ENCODE measurements at places on chromosomes 12 and 14.

- DNase-seq: peak; percentile 55
Measured at GRCh38 chr12:21502164-21502496, 541 bp downstream of the GOLT1B start.

GRCh38 chr12:47721431-47721973 is 3.8 kb downstream of the ENDOU start:
- no peak for DNase-seq

GRCh38 chr12:48956279-48957140 is 777 bp downstream of the ARF3 start:
- DNase-seq: peak; percentile 96

GRCh38 chr14:93035917-93036651 is 79.6 kb downstream of the ITPK1 start:
- peak; percentile 63 for DNase-seq

GRCh38 chr14:24055971-24056799 is 4.4 kb downstream of the CARMIL3 start:
- no peak for DNase-seq

DNA sequence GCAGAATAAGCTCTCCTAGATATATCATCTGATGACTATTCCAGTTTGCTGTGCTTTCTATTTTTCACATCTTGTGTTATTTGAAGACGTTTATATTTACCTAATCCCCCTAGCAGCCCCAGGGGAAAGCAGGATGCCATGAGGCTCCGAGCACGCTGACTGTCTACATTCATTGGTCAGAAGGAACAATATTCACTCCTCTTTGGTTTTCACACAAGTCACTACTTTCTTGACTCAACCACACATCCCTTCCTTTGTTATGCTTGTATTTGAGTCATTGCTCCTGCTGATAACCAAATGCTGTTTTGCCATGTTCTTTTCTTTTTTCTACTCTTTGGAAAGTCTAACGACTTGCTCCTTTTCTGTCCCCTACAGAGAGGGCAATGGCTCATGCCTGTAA is 86.5 kb upstream of the SLC38A2 start:
- peak; percentile 15 for DNase-seq

DNA sequence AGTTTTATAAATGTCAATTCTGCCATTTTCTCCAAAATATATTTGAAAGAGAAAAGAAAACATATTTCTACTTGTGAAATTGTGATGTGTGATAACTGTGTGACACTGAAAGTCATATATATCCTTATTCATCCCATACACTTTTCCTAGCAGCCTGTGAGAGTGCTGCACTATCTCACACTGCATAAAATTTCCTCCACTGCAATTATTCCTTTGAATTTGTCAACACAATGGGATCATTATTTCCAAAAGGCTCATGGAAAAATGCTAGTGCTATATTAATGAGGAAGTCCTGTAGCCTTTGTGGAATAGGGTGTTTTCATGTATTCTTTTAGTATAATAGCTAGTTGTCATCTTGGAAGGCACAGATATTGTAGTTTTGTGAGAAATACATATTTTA is 504.1 kb downstream of the RPL10L start:
- no peak for DNase-seq

DNA sequence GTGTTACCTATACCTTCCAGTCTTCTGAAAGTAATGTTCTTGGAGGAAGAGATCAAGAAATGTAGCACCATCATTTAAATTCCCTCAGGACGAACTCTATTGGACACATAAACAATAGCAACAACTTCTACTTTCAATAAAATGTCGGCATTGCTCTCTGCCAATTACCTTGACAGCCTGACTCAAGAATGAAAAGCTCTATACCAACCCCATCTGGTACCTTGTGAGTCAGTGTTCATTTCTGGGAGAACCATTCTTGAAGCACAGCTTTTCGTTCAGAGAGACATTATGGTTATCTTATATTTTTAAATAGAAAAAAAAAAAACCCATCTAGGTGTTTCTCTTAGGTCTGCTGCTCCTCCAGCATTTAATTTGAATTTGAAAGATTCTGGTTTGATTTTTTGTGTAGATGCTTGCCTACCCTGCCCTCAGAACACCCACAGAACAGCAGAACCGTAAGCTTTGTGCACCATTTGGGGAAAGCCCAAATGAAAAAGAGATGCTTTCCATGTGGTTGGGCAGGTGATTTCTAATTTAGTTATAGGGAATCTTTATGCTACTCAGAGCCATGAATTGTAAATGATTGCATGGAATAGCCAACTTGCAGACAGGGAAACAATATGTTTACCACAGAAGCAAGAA is 156.0 kb downstream of the SAMD4A start:
- DNase-seq: no peak

DNA sequence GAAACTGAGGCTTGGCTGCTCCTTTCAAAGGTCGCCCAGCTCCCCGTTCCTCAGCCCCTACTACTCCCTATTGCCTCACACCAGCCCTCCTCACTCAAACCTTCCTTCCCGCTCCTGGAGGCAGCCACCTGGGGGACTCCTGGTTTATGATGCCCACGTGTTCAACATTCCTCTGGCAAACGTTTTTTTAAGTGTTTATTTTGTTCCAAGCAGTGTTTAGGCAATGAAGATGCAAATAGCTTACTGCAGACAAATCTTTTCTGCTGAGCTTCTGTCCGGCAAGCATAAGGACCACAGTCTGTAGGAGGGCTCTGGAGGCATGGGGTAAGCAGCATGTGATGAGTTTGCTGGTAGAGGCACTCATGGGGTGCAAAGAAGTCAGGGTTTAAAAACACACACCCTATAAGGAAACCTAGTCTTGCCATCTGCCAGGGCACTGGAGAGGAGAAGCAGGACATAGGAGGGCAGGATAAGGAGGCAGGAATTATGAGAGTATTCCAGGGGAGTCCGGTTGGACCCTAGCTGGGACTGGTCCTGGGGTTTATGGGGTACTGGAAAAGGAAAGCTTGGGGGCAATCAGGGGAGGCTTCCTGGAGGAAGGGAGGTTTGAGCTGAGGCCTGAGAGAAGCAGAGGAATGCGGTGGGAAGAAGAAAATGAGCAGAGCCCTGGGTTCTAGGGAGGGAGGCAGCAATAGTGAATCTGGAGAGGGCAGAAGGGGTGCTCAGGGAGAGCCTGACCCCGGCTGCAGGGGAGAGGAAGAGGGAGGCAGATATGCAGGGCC is 123.3 kb downstream of the NCOR2 start:
- DNase-seq: no peak

GRCh38 chr14:23307687-23308644 is 1.3 kb downstream of the BCL2L2 start:
- peak; percentile 40 for DNase-seq

DNA sequence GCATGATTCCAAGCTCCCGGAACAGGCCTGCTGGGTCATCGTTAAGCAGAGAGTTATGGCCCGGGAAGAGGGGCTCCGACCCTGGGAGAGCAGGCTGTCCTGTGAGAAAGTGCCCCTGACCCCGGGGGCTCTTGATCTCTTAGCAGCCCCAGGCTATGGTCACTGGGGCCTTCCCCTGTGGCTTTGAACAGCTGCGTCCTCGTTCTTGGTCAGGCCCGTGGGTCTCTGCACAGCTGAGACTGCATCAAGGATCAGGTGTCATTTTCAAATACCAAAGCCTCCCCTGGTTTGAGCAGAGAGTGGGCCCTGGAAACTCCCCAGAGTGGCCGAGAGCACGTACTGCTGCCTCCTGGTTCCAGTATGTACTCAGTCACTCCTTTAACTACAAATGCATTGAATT is 114.8 kb downstream of the ESRRB start:
- DNase-seq: no peak

GRCh38 chr14:89603938-89604480 is 187.0 kb upstream of the FOXN3 start:
- DNase-seq: no peak

DNA sequence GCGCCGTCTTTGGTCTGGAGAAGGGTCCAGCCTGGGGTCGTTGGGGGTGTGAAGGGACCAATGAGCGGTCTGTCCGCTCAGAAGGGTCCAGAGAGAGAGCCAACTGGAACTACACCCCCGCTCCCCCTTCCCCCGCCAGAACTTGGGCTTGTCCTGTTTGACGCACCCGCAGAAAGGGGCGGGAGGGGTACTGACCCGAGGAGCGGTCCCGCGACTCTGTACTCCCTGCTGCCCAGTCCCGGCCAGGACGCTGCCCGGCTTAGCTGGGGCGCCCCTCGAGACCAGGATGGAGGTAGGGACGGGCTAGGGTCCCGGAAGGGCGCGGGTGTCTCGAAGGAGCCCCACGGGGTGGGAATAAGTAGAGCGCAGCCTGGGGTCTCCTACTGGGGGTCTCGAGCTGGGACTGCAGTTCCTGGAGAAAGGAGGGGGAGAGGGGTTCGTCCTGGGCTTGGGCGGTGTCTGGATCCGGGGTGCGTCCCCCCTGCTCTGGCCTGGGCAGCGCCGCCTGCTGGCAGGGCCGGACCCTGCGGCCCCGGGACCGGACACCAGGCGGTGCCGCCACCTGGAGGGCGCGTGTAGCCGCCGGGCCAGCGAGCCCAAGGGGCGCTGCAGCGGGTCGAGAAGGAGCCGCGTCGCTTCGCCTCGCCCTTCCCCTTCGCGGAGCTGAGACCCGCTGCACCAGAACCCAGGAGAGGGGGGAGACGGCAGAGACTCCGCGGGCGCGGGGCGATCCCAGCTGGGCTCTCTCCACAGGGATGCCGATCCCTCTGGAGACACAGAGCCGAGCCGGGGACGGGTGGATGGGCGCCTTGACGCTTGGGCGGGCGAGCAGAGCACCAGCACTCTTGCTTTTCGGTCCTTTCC is 3.8 kb upstream of the CACNB3 start:
- DNase-seq: peak; percentile 98

- DNase-seq: no peak
Measured at GRCh38 chr14:105084741-105085571, 19.7 kb upstream of the GPR132 start.

DNA sequence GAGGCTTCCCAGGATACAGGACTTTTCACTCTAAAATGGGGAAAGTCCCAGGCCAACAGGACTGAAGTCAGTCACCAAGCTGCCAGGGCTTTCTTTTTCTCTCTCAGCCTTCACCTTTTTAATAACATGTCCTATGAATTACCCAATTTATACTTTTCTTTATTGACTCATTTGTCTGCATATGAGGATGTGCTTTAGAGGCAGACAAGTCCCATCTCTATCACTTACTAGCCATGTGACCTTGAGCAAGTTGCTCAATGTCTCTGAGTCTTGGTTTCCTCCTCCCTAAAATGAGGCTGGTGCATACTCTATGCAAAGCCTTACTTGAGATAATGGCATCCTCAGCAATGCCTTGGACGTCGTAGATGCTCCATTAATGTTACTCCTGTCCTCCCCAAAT is 98.1 kb upstream of the TMPO start:
- no peak for DNase-seq

GRCh38 chr12:71128191-71128788 is 29.5 kb downstream of the TSPAN8 start:
- DNase-seq: no peak

DNA sequence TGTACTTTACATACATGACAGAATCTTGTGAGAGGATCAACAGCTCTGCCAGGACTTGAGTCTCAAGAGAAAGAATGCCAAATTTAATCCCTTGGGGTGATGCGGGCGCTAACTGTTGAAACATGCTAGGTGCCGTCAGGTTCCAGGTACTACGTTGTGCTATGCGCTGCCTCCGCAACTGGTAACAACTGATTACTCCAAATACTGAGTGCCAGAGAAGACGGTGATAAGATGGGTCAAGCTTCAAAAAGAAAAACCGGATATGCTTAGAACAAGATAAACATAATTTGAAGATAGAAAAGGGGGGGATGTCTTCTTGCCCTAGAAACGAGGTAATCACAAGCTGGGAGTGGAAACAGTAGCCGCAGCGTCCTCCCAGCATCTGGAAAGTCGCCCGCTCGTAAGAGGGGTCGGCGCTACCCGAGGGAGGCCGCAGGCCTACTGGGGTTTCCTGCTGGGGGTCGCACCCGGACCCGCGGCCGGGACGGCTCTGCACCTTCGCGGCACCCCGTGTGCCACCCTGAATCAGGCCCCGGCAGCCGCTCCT is 678 bp downstream of the ZBTB25 start:
- no peak for DNase-seq

GRCh38 chr14:96272777-96273473 is 16.9 kb downstream of the BDKRB1 start:
- DNase-seq: no peak

Measured in GM03348 (cell line).